Heart left ventricle (tissue), 16 donors: ENCODE measurements at places on chromosomes 5 and 9. TPM values are rescaled to one million over a fixed set of nuclear protein-coding genes. Genes with fewer than 3 reads are reported as not detected.

DNA sequence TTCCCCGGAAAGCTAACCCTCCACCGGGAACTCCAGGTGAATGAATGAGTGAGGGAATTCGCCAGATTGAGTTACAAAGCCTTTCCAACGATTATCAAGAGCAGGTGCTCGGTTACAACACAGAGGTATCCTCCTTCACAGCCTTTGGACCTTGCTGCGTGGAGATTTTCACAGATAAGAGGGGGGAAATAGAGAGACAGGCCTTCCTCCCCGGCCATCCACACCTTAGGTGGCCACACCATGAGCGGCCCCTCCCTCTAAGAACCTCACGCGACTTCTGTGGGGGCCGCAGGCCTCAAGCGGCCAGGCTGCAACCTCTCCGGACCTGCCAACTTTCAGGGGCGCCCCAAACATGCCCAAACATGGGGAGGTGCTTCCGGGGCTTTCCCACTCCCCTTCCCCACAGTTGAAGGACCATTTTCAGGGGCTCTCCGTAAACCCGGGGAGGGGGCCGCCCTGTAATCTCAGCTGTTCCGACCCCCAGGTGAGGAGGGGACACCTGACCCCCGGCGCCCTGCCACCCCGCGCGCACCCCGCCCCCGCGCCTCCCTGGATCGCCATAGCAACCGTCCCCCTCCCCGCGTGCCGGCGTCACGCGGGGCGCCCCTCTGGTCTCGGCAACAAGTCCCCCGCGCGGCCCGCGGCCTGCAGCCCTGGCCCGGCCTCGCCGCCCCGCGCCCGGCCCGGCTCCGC lies 603 bp downstream of the DENND1A start:
- DNase-seq = no peak

Gene PCDH12
- 11.2 TPM for total RNA-seq

Gene C8G
- 1.5 TPM for total RNA-seq

GRCh38 chr5:132915681-132916080 lies 42.2 kb downstream of the LEAP2 start:
- DNase-seq = no peak

DNA sequence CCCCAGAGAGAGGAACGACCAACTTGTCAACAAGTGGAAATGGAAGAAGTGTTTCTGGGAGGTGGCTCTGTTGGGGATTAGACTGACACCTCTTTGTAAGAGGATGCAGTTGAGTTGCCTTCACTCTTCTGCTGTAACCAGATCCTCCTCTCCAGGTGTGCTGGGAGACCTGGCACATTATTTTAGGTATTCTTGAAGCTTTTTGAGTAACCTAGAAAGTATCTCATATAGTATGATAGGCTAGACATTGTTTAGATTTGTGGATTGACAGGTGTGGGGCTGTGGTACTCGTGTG lies 21.6 kb downstream of the SNX30 start:
- DNase-seq = no peak

- no peak for DNase-seq
Observed at GRCh38 chr5:627840-628239, 15.7 kb downstream of the CEP72 start.

DNA sequence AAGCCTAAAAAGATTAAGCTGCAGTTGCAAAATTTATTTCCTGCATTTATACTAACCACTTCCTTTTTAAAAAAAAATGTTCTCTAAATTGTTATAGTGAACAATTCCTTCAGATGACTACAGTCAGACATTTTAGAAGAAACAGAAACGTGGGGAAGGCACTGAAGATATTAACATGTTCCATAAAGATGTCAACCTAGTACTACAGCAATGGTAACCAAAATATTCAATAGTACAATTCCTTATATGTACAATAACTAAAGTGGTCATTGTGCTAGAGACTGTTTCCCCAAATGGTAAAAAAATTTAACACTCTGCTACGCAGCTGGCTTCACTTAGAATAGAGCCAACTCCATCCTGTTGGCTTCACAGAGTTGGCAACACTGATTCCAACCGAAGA lies 97.7 kb downstream of the FNBP1 start:
- no peak for DNase-seq

DNA sequence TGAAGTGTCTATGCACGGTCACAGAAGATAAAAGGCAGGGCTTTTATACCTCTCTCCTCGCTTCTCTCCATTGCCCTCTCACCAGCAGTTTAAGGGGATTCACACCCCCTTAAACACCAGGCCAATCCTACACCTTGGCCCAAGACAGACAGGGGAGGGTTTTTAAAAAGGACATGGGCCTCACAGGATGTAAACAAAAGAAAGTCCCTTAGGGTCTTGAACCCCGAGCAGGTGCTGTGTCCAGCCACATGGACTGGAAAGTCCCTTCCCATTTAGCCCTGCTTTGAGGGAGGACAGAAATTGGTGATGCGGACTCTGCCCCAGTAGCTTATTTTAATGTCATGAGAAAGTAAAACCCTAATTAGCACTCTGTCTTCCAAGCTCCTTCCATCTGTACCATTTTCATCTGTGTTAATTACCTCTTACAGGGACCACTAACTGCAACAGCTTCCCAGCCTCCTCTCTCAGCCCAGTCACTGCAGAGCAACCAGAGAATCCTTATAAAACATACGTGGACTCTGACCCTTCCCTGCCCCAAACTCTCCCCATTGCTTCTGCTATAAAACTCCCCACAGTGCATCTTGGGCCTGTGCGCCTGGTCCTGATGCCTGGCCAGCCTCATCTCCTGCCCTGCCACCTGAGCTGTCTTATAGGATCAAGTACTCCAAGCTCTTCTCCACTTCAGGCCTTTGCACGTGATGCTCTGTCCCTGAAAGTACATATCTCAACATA lies 16.7 kb downstream of the WHRN start:
- no peak for DNase-seq

GRCh38 chr5:139852696-139853095 lies 57.1 kb downstream of the PSD2 start:
- no peak for DNase-seq

Gene ADAMTS6
- 1.5 TPM for total RNA-seq

Gene FAT2
- not detected for total RNA-seq

DNA sequence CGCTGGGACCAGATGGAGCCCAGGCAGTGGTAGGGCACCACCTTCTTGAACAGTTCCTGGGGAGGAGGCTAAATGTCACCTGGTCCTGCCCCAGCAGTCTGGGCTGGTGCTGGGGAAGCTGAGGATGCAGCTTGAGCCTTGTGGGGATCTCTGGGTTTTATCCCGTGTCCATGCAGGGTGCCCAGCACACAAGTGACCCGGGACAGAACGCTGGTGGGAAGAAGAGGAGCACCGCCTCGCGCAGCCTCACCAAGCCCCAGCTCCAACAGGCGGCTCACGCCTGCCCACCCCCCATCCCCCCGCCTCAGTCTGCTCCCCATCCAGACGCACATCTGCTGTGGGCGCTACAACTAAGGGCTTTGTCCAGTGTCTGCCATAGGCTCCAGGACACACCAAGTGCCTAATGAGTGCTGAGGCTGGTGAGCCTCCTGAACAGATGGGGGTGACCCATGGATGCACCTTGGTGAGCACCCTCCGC lies 13.8 kb downstream of the RALGDS start:
- DNase-seq = no peak

GRCh38 chr9:127211983-127212382 lies 52.6 kb upstream of the GARNL3 start:
- no peak for DNase-seq

GRCh38 chr9:20331095-20331685 lies 291.1 kb downstream of the MLLT3 start:
- DNase-seq = no peak

Gene CCDC152
- 0.60 TPM for total RNA-seq

- no peak for DNase-seq
Observed at GRCh38 chr5:33491941-33492340, 51.2 kb downstream of the TARS1 start.

DNA sequence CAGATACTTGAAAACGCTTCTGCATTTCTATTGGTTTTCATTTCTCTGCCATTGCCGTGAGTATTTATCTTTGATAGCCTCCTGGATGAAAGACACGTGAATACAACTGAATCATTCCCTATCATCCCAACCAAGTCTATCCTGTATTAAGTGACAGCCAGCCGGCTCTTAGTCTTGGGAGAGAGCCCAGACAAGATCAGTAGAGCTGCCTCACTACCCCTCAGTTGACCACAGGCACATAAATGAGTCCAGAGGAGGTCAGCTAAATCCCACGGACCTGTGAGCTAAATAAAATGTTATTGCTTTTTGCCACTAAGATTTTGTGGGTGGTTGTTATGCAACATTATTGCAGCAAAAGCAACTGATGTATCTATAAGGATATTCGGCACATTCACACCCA lies 639.0 kb upstream of the ACO1 start:
- no peak for DNase-seq

Gene SNCB
- total RNA-seq = not detected

DNA sequence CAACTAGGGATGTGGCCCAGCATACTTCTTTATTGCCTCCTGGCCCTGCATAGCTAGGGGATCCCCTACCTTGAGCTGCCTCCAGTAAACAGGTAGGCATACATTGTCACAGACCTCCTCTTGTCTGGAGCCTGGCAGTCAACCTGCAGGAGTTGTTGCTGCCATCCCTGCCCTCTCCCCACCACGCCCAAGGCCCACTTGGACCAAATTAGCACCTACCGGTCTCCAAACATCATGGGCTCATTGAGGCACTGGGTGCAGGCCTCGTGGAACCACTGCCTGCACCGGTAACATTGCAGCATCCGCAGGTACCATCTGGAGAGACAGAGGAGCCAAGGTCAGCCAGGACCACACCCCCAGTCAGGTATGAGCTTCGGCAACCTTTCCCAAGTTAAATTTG lies 10.3 kb downstream of the PHF19 start:
- DNase-seq = no peak

Gene FABP6
- 3.9 TPM for total RNA-seq

Gene SPINK7
- total RNA-seq = not detected

DNA sequence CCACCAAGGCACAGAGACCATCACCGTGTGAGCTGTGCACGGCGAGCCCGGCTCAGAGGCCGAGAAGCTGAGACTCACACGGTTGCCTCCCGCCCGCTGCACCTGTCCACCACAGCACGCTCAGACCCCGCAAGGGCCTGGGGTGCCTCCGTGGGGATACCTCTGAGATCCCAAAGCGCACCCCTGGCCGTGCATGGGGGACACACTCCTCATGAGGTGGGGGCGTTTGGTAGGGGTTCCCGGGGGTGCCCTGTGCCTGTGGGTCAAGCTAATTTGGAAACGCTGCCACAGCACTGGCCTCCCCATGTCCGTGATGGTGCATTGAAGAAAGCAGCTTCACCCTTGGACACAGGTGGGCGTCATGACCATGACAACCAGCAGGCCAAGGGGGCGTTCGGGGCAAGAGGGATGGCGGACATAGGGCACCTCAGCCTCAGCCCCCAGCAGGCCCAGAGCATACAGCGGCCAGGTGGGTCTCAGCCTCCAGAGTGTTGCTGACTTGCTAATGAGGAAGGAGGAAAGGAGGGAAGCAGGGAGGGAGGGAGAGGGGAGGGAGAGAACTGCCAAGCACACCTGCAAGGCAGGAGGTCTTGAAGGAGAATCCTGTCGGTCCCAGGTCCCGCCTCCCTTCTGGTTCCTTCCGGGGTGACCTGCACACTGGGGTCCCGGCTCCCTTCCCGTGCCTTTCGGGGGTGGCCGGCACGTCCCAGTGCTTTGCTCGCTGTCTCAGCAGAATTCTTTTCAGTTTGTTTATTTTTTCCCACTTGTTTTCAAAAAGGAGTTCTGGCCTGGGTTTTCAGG lies 34.7 kb downstream of the GLT6D1 start:
- DNase-seq = peak; percentile 19

DNA sequence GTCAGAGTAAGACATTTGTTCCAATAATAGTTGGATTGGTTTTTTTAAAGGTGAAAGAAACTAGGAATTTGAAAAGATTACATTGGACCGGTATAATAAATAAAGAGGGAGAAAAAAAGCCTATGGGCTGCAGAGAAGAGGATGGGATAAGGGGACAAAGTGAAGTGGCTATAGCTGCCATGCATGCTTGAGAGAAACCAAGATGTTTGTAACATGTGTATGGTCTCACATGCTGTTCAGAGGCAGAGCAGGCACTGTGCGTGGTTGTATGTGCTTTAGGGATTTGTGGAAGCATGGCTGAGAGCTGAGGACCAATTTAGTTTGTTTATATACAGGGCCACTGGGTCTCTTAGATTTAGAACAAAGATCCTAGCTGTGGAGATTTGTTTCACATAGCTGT lies 32.7 kb downstream of the LNPEP start:
- DNase-seq = no peak

DNA sequence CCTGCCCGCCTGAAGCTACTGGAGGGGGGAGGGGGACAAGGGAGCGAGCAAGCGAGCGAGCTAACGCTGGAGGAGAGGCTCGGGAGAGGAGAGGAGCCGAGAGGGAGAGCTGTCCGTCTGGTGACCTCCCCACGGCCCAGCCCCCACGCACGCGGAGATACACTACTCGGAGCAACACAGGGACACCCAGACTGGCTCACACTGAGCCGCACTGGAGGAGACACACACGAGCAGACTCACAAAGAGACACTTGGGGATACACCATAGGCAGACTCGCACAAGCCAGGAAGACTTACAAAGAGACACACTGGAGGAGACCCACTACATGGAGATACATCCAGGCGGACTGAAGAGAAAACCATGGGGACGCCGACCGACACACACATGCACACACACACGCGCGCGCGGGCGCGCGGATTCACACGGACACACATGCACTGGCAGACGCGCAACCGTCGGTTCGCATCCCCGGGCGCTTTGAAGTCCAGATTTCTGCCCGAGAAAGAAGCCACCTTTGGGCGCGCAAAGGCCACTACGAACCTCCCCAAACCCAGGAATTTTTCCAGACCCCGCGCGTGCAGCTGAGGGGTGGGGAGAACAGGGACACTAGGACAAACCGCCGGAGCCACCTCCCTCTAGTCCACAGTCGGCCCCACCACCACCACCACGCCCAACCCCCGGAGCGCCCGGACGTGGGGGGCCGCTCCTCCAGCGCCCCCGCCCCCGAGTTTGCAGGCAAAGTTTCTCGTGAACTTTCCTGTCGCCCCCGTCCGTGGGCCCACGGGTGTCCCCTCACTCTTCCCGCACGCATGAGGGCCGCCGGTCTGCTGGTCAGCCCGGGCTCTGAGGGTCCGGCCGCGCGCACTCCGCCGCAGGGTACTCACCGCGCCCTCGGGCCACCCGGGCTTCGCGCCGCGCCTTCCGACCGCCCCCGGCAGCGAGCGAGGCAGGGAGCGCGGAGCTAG lies 571 bp downstream of the CNTFR start:
- no peak for DNase-seq

Gene NAIP
- 5.0 TPM for total RNA-seq

GRCh38 chr5:33423018-33423630 lies 17.6 kb upstream of the TARS1 start:
- DNase-seq = no peak

Gene SECISBP2
- 19.2 TPM for total RNA-seq

Gene ANKRD34B
- total RNA-seq = 0.09 TPM

GRCh38 chr5:55763746-55764420 lies 26.0 kb downstream of the DDX4 start:
- no peak for DNase-seq

DNA sequence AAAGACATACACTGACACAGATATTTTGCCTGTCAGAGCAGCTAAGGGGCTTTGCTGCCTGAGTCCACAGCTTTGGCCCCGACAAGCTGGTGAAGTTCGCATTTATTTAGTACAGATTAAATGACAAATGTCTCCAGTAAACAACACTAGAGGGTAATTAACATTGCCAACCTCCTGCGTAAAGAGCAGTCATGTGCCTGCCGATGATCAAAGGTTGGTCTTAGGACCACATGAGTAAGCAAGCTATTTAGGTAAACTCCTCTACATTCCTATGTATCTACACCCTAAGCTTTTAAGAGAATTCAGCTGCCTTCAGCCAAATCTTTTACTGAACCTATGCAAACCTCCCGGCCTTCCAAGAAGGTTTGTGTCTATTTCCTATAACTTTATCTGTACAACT lies 73.0 kb upstream of the PJA2 start:
- no peak for DNase-seq

Gene FIBCD1
- total RNA-seq = not detected

- DNase-seq = no peak
Observed at GRCh38 chr9:115627511-115627910, 509.6 kb upstream of the TNC start.
